ENCODE measurements at places on chromosomes 6 and 20. TPM values are rescaled to one million over a fixed set of nuclear protein-coding genes. Genes with fewer than 3 reads are reported as not detected.

Gene CCN6
- total RNA-seq, result not detected

Gene MAP7
- 1.3 TPM for total RNA-seq

- no peak for DNase-seq
Observed at GRCh38 chr6:63998991-63999390, 363.4 kb downstream of the PHF3 start.

- DNase-seq, result no peak
Observed at GRCh38 chr6:22057962-22058361, 238.9 kb downstream of the PRL start.

DNA sequence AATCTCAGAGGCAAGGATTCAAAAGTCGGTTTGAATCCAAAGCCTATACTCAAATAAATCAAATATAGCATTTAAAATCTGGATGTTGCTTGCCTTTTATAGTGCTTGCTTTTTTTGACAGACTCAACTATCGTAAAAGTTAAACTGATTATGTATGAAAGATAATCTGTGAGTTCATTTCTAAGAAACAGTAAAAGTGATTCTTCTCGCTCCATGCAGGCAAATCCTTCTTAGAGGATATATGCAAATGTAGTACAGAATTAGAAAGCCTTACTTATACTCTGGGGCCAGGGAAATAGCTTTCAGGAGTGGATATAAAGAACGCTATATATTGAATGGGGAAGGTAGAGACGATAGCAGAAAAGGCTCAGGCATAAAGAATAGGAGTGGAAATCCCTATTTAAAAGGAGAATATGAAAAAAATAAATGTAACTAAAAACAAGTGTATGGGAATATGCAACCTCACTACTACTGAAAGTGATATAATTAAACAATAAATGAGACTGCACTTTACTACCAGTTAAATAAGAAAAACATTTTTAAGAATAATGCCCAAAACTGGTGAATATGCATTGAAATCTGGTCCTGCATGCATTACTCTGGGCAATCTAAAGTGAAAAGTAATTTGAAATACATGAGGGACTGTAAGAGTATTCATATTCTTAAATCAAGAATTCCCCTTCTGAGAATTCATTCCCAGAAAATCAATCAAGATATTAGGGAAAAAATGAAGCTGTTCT lies 361.8 kb upstream of the PLCB4 start:
- no peak for DNase-seq

GRCh38 chr20:3177746-3178485 lies 4.6 kb upstream of the LZTS3 start:
- DNase-seq, result no peak

DNA sequence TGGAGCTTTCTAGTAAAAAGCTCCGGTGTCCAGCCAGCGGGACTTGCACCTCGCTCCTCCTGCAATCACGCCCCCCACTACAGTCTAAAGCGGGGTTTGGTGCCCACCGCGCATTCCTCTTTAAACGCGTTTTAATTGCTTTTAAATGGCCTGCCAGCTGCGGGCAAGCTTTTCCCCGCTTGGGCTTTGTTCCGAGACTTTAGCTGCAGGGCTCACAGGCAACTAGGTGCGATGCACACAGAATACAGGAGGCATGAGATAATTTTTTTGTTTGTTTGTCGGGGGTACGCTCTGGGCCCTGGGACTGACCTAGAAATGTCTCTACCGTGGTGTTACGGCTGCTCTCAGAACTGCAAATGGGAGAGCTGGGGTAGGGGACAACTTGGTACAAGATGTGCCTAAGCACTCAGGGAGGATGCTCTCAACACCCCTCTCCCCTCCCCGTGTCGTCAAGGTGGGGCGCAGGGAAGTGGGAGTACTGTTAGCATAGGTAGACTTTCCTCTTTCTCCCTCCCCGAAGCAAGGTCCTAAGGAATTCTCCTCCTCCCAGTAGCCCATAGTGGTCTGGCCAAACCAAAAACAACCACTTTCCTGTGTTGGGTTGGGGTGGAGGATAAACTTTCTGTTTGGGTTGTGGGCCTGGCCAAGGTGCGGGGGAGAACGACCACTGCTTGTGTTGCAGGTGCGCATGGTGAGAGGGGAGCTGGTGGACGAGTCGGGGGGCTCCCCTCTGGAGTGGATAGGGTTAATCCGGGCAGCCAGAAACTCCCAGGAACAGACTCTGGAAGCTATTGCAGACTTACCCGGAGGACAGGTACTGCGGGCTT lies 1.6 kb downstream of the PRDM13 start:
- no peak for DNase-seq

- DNase-seq, result no peak
Observed at GRCh38 chr20:58375759-58376352, 13.2 kb upstream of the VAPB start.

DNA sequence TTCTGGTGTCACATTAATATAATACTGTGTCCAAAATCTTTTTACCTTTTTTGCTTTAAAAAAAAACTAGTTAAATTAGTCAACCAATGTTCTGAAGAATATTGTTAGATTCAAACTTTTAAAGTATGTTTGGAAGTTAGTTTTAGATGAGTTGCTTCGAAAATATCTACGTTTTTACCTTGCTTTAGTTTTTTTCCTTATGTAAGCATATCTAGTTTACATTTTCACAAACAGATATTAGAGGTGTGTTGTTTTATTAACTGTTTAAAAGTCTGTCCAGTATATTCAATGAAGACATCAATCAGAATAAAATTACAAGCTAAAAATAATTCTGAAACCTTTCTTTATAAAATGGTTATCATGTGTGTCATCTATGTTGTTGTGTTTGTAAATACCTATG lies 375.0 kb upstream of the BTBD3 start:
- DNase-seq, result no peak

DNA sequence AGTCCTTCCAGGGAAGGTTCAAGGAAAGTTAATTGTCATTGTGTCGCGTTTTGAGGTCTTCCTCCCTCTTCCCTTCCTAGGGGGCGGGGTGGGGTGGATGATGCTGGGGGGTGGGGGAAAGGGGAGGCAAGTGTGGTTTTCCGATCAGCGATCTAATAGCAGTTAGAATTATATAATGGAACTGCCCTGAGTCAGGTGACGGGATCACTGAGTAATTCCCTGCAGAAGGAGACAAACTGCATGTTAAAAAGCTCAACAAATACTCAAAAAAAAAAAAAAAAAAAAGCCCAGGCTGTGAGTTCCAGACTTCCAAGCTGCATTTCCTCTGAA lies 240.4 kb downstream of the PHACTR1 start:
- no peak for DNase-seq

DNA sequence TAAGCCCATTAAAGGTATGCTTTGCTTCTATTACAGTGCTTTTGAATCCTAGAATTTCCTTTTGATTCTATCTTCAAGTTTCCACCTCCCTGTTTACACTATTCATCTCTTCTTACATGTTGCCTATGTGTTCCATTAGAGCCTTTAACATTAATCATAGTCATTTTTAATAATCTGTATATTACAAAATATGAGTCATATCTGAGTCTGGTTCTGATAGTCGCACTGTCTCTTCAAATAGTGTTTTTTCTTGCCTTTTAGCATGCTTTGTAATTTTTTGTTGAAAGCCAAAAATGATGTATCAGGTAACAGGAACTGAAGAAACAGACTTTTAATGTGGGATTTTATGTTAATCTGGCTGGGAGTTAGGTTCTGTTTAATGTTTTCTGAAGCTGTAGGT lies 68.4 kb downstream of the DNAAF9 start:
- no peak for DNase-seq

- no peak for DNase-seq
Observed at GRCh38 chr20:62742979-62743776, 34.5 kb downstream of the NTSR1 start.

DNA sequence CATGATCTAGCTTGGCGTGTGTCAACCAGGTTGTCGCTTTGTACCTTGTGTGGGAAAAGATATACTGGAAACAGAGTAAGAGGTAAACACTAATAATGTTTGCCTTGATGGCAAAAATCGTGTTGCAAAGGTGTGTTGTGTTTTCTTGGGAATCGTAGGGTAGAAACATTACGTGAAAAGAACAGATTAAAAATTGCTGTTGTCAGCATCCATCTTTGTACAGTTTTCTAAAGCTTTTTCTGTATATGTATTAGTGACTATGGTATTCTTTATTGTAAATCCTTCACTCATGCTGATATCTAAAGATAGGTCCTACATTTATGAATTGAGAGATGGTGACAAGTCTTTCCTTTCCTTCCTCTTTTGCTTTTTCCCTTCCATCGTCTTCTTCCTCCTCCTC lies 116.9 kb downstream of the RPS12 start:
- no peak for DNase-seq

- DNase-seq, result peak; percentile 28
Observed at GRCh38 chr6:116971959-116972358, 94.9 kb downstream of the RFX6 start.

- DNase-seq, result peak; percentile 77
Observed at GRCh38 chr6:104936766-104937535, 20.0 kb upstream of the LIN28B start.

DNA sequence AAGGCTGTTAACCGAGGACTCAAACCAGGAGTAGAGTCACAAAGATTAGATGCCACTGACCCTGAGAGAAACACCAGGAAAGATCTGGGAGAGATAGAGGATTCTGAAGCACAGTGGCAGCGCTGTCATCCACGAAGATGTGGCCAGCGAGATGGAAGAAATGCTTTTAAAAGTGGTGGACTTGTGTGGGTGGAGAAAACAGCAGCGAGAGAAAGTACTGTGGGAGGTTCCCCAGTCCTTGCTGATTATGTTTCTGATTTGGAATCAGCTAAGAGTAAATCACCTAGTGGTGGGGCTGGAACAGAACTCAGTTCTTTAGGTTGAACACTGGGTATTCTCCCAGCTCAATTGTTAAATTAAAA lies 435 bp upstream of the ZNF322 start:
- no peak for DNase-seq
